ENCODE measurements at places on chromosomes 16 and 17.

GRCh38 chr16:25501530-25502255, 190.1 kb upstream of the HS3ST4 start:
- no peak for DNase-seq

DNA sequence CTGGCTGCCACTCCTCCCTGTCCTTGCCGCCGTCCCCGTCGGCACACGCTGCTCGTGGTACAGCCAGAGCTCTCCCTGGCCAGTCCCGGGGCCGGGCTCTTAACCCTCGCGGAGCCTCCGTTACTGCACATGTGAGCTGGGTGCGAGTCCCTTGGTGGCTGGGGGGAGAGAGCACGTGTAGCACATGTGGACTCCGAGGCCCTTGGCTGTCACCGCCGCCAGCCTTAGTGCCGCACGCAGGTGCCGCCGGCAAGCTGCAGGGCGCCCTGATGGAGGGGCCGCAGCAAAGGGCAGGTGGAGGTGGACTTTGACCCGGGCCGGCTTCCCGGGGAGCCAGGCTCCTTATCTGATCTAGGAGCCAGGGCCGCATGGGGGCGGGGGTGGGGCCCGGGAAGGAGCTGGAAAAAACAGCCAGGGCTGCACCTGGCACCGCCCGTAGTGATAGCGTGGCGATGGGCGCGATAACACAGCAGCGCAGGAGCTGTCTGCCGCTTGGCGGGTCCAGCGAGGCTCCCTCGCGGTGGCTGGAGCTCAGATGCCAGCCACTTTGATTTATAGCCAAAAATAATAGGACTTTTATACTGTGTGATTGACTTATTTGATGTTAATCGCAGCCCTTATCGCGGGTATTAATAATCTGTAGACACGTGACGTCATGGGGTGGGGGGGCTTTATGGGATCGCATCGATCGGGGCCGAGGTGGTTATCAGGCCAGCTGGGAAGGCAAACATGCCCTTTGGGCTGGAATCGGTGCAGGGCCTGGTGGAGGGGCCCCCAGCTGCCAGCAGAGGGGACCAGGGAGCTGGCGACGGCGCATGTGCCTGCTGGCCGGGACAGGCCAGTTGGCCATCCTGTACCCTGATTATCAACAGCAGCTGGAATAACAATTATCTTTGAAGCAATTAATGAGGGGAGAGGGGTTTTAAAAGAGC, 35.1 kb downstream of the ZFPM1 start:
- DNase-seq: no peak

GRCh38 chr16:17414421-17414820, 56.3 kb downstream of the XYLT1 start:
- DNase-seq: no peak

DNA sequence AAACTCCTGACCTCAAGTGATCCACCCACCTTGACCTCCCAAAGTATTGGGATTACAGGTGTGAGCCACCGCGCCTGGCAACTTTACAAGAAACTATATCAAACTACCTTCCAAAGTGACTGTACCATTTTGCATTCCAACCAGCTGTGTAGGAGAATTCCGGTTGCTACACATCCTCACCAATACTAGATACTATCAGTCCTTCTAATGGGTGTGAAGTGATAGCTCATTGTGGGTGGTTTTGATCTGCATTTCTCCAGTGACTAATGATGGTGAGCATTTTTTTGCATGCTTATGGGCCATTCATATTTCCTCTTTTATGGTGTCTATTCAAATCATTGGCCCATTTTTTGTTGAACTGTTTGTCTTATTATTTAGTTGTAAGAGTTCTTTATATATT, 37.7 kb downstream of the SCNN1B start:
- DNase-seq: no peak

- DNase-seq: no peak
Measured at GRCh38 chr16:52424591-52424990, 122.4 kb downstream of the TOX3 start.

GRCh38 chr16:4613636-4614570, 785 bp downstream of the UBALD1 start:
- DNase-seq: peak; percentile 44

GRCh38 chr17:2309338-2310154, 5.8 kb downstream of the SRR start:
- no peak for DNase-seq

GRCh38 chr17:70295329-70295728, 126.0 kb downstream of the KCNJ2 start:
- DNase-seq: no peak

GRCh38 chr16:73764321-73764720, 532.3 kb upstream of the PSMD7 start:
- no peak for DNase-seq

DNA sequence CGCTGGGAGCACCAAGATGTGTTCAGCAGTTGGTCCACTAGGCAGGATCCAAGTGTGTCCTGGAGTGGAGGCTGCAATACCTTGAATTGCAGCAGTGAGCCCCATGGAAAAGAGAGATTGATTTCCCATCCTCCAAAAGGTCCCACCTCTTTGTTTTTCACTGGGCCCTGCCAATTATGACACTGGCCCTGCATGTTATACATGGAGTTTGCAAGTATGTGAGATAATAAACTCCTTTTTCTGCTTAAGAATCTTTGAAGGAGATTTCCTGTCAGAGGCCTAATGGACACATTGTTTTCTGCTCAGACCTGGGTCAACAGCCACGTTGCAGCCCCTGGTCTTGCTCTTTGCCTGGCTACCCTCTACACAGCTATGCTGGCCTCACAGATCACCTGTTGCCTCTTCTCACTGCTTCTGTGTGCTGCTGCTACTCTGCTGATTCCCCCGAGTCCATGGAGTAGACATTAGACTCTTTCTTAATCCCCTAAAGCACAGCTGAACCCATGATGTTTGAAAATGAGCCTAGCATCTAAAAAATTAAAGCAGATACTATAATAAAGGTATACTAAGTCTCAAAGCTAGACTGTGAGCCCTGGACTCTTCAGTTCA, 341.9 kb upstream of the CDH11 start:
- no peak for DNase-seq

DNA sequence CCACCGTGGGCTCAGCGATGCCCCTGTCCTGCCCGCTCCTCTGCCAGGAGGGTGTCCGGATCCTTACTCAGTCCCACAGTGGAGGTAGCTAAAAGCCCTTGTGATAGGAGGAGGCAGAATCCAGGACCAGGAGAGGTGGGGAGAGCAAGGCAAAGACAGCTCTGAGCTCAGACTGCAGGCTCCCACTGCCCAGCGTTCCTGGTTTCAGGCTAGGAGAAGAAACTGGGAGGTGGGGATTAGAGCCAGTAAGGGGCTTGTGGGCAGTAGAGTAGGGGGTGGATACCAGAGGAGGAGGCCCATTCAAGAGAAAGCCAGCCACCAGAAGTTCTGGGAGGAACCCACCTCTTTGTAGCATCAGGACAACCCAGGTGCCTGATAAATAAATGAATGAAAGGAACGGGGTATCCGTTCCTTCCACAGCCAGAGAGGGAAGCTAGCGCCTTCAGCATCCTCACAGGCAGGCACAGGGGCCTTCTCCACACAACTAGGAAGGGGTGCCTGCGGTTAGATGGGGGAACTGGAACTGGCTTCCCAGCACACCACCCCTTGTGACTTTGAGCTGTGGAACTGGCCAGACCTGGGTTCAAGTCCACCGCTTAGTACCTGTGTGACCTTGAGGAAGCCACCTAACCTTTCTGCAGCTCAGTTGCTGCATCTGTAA, 2.3 kb downstream of the IL21R start:
- no peak for DNase-seq

DNA sequence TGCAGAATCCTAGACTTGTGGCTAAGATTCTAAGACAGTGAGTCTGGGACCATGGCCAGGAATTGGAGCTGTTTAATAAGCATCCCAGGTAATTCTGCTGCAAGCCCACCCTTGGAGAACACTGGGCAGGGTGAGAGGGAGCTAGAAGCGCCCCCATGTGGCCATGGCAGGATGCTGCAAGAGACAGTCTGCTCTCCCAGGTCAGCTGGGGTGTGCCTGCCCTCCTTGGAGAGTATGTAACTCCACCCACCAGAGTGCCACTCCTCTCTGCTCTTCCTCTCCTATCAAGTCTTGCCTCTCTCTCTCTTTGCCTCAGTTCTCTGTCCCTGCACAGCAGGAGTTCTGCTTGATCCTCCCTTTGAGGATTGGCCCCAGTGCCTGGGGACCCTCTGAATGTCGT, 14.9 kb downstream of the RCVRN start:
- DNase-seq: no peak

DNA sequence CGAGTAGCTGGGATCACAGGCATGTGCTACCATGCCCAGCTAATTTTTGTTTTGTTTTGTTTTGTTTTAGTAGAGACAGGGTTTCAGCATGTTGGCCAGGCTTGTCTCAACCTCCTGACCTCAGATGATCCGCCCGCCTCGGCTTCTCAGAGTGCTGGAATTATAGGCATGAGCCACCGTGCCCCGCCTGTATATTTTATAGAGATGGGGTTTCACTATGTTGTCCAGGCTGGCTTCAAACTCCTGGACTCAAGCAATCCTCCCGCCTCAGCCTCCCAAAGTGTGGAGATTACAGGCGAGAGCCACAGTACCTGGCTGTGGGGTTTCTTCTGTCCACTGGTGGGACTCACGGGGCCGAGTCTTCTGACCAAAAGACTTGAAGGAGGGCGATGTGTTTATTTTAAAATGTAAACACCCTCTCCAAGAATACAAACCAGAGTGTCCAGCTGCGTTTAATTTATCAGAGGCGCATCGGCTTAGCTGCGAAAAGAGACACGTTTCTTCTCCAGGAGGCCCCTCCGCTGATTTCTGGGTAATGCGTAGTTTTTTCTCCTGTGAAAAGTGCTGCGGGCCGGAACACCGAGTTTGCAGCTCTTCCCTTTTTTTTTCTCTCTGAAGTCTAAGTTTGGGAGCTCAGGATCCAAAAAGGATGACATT, 86.9 kb upstream of the CIBAR2 start:
- no peak for DNase-seq

DNA sequence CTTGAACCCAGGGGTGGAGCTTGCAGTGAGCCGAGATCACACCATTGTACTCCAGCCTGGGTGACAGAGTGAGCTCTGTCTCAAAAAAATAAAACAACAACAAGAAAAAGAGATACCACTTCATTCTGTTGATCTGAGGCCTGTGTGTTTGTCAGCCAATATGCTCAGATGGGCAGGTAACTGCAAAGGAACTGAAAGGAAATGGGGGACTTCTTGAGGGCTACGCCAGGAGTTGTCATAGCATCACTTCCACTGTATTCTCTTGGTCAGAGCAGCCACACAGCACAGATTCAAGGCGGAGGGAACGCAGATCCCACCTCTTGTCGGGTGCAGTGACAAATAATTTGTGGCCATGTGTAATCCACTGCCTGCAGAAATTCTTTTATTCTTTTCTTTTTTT, 73.9 kb upstream of the AKTIP start:
- DNase-seq: no peak

DNA sequence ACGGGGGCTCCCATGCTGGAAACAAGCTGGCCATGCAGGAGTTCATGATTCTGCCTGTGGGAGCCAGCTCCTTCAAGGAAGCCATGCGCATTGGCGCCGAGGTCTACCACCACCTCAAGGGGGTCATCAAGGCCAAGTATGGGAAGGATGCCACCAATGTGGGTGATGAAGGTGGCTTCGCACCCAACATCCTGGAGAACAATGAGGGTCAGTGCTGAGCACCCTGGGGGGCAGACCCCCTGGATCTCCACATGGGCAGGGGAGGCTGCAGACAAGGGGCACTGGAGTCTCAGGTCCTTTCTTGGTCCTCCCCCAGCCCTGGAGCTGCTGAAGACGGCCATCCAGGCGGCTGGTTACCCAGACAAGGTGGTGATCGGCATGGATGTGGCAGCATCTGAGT, 4.2 kb downstream of the ENO3 start:
- no peak for DNase-seq

DNA sequence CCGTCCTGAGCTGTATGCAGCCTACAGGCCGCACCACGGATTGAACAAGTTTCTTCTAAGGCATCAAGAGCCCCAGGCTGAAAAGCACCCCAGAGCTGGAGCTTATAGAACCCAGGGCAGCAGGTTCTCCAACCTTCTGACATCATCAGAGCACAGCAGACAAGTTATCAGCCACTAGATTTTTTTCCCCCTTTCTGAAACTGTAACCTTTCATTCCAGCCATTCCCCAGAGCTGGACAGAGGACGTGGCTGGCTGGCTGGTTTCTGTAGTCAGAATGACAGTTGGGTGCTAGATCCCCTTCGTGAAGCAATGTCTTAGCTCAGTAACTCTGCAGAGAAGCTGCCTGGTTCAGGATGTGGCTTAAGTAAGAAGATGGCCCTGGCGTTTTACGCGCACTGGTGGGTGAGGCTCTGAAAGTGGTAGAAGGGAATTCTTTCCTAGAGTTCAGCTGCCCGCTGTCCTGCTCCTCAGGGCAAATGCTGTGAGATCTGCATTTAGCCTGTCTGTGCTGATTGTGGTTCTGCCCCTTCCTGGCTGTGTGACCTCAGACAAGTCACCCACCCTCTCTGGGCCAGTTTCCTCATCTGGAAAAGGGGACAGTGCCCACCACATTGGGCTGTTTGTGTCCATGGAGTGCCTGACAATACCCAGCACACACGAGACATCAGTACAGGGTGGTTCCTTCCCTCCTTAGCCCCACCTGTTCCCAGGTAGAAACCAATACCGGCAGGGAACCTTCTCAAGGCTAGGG, 9.1 kb downstream of the DEXI start:
- no peak for DNase-seq

DNA sequence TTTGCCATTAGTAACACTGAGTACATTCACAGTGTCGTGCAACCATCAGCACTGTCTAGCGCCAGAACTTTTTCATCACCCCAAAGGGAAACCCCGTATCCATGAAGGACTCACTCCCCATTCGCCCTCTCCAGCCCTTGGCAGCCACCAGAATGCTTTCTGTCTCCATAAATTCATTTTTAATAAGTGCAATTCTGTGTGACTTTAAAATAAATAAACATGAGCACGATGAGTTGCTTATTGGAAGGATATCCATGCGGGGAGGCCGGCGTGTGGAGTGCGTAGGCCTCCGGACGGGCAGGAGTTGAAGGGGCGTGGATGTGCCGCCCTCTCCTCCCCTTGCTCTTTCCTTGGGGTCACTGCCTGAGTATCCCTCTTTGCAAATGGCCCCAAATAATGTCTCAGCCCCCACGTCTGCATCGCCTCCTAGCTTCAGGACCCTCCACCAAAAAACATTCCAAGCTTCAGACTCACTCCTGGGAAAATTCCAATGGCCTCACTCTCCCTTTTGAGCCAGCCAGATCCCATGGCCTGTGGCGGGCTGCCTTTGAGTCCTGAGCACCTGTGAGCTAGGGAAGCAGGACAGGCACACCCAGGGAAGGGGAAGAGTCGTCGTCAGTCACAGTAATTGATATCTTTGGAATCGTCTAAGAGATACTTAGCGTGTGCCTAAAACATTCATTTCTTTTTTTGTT, 306.3 kb downstream of the SEC14L1 start:
- no peak for DNase-seq
